ENCODE measurements at places on chromosomes 6 and 20.

DNA sequence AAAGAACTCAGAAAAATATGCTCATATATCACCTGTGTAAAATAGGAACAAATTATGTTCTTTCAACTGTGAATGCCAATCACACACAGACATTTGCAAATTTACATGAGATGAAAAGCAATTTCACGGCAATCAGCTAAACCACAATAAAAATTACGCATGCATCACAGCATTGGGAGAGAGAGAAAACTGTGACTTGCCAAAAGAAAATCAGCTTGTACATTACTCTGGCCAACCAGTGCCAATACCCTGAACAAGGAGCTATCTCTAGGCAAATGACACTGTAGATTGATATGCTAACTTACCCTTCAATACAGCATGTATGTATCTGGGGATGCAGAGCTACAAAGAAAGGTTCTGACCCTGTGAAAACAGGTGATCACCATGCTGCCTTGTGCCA is 515.6 kb downstream of the EYS start:
- DNase-seq, result no peak

GRCh38 chr20:25606094-25606695 is 17.6 kb downstream of the NANP start:
- DNase-seq, result no peak

DNA sequence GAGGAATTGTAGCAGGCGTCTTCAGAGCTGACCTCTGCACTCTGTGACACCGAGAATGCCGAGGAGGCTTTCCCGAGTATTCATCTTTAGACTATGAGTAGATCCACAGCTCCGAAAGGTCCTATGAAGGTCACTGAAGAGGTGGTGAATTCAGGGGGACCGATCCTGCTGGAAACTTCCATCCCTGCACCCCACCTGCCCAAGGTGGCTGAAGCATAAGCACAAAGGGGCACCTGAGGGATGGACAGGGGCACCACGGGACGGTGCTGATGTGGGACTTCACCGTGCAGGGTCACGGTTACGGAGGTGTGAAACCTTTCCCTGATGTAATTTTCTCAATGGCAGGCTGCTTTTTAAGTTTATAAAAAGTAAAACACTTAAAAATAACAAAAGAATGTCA is 24.4 kb downstream of the DIDO1 start:
- DNase-seq, result no peak

DNA sequence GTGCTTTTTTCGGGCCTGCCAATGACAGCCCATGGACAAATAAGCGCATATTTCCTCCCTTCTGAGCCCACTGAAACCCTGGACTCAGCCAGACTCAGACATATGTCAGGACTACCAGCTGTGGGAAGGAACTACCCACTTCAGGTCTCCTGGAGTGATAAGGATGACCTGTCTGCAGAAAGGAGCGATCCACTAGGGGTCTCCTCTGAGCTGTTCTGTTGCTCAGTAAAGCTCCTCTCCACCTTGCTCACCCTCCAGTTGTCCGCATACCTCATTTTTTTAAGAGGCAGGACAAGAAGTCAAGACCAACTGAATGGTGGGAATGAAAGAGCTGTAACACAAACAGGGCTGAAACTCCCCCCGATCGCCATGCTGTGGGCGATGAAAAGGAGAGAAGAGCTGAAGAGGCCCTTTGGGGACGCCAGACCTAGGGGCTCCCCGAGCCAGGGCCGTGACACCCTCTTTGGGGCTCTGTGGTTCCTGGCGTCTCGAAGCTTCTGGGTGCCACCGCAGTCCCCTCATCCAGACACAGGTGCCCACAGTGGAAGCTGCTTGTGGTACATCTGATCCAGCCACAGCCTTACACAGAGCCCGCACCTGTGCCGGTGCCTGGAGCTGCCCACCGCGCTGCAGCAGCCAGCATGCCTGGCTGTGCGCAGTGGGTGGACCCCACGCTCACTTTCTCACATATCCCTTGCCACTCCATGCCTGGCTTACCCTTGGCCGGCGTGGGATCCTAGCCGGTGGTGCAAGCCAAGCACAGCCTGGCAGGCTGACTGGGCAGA is 68.8 kb downstream of the EYS start:
- no peak for DNase-seq

DNA sequence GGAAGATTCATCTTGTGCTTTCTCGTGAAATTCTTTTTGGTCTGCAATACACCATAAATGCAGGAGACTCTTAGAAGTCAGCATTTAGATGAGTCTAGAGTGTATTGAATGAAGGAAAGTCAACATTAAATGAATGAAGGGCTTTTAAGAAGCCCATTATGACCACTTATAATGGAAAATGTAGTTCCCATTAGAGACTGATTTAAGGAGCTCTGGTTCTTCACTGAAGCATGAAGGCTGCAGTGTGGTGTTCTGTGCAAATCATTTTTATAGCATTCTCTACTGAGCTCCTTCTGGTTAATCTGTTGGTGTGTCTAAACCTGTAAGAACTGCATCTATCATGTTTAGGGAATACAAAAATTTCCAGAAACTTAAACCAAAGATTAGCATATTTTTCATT is 19.7 kb downstream of the NCOA7 start:
- no peak for DNase-seq

- no peak for DNase-seq
Measured at GRCh38 chr20:24734139-24734538, 214.9 kb upstream of the CST7 start.

DNA sequence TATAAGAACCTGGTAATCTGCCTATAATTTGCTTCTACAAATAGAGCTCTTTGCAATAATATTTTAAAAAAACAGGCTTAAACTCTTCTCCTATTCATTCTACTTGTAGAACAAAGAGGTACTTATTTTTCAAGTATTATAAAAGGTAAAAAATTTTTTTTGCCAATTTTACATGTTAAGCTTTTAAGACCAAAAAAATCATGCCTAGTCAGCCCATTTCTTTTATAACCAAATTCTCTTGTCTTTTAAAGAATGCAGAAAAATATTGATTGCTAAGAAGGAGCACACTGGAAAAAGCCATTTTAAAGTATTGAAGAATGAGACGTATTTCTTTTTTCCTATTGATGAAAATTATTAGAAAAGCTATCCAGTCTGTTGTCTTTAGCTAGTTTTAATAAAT is 54.1 kb upstream of the BCLAF1 start:
- no peak for DNase-seq

GRCh38 chr6:150866991-150867501 is 1.5 kb downstream of the MTHFD1L start:
- DNase-seq, result no peak

DNA sequence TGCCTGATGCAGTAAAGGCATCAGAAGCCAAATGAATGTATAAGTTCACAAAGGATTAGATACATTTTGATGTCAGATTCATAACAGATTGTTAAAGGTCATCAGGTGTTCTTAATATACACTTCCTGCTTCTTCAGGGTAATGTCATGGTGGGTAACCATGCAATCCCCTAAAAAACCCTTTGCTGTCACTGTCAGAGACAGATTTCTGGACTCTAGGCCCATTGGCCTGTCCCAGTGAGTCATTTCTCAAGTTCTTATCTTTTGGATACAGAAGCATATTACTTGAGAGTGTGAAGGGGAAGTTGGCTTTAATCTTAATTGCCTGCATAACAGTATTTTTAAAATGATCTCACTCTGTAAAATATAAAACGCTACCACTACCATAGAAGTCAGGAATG is 895.6 kb upstream of the MAP3K7 start:
- DNase-seq, result peak; percentile 27

DNA sequence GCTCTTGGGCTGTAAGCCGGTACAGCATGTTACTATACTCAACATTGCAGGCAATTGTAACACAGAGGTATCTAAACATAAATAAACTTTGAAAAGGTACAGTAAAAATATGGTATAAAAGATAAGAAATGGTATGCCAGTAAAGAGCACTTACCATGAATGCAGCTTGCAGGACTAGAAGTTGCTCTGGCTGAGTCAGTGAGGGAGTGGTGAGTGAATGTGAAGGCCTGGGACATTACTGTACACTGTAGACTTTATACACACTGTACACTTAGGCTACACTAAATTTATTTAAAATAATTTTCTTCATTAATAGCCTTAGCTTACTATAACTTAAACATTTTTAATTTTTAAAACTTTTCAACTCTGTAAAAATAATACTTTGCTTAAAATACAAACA is 37.8 kb upstream of the ANKEF1 start:
- no peak for DNase-seq

- DNase-seq, result no peak
Measured at GRCh38 chr6:12656906-12657305, 59.7 kb upstream of the PHACTR1 start.

DNA sequence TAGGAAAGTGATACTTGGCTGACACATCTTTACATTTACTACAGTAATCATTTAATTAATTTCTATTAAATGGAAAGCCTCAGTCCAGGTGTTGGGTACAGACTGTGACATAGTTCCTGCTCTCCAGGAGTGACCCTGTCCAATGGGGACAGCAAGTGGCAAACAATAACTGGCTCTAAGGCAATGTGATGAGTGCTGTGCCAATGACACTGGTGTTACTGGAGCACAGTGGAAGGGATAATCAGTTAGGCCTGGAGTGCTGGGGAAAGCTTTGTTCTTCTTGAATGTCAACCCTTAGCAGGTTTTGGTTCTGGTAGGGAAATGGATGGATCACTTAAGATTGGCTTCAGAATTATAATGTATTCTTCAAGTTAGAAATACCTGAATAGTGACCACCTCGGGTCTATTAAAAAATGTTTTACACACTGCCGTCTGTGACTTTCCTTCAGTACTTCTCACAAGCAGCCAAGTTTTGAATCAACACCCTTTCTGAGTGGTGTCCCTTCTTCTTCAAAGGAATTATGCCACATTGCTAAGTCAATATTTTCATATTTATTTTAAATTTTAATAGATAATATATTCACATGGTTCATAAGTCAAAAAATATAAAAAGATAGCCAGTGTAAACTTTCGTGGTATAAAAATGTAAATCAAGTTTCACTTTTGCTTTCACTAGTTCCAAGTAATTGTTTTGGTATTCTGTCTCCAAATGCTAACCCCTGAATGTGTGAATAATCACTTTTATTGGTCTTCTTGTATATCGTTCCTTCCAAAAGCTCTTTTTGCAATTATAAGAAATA is 9.6 kb downstream of the CMTR1 start:
- DNase-seq, result no peak

GRCh38 chr20:47576516-47577033 is 74.9 kb downstream of the NCOA3 start:
- DNase-seq, result peak; percentile 14

DNA sequence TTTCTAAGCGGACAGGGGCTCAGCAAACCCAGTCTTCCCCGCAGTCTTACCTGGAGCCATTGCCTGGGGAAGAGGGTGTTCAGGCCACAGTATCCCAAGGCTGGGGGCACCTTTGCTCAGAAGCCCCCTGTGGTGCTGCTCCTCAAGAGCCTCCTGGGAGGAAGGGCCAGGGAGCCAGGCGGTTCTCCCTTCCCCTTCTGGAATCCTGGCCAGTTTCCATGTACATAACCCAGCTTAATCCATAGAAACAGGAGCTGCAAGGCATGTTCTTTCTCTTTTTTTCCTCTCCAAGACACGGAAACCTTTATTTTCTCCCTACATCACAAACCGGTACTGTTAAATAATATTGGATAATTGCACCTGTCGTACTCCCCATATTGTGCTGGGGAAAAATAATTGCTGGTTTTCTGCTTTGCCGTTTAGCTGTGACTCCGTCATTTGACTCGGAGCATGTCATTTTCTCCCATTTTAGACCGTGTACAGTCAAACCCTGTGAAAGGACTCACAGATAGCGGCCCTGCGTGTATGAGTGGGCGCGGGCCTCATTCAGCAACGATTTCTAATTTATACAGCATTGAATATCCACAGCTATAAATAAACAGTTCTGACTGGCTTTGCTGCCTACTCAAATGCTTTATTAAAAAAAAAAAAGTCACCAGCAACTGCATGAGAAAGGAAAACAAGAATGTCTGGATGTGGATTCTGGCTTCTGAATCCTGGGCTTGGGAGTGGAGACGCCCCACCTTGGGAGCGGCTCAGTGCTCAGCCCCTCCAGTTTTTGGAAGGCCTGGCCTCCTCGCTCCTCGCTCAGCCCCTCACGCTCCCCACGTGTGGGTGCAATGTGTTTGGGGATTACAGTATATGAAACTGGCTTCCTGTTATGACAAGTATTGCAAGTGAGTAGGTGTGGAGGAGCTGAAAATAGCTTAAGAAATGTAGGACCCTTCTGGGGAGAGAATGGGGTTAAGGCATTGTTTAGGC is 67.3 kb downstream of the ADTRP start:
- DNase-seq, result no peak

DNA sequence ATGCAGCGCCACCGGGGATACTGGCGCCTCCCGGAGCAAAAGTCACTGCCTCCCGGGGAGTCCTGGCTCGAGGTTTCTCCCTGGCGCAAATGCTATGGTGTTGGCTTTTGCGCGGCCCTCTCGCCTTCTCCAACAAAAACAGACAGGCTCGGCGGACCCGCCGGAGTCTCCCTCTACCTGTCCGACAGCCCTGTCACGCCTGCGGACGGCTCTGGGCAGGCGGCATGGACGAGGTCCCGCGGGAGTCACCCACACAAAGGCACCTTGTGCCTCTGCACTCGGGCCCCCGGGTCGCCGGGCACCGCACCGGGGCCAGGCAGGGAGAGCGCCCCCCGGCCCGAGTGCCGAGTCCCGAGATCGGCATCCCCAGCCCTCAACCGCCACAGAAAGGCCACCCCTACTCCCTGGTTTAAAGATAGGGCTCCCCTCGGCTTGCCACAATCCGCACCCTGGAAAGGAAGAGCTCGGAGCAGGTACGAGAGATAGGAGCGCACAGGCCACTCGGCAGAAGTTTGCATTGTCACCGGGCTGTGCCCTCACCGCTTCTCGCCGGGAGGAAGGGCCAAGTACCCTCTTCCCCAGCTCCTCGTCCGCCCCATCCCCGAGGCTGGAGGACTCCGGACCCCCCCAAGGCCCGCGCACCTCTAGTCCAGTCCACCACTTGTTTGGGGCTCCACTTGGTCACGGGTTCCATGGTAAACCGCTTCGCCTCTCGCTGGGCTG is 903 bp downstream of the CNKSR3 start:
- peak; percentile 40 for DNase-seq

GRCh38 chr20:44187772-44188709 is 1.1 kb upstream of the JPH2 start:
- no peak for DNase-seq

DNA sequence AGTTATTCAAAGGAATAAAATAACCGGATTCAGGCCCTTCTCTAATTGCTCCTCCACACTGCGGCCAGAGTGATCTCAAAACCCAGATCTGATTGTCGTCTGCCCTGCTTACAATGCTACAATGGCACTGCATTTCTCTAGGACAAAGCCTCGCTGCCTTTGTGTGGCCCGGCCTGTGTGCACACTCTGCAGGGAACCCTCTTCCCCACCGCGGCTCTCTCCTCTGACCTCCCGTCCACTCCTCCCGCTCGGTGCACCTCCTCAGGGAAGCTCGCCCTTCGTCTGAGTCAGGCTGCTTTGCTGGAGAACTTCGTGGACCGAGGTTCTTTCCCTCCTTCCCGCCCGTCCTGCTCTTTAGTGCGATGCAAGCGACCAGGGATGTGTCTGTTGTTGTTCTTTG is 101.6 kb upstream of the SNX9 start:
- DNase-seq, result no peak

- no peak for DNase-seq
Measured at GRCh38 chr6:151276112-151276740, 36.5 kb downstream of the AKAP12 start.
